M059J (cell line): ENCODE measurements at places on chromosomes 11 and 22.
A peak's percentile ranks its signal among the peaks of the same experiment; 100 is the strongest.

DNA sequence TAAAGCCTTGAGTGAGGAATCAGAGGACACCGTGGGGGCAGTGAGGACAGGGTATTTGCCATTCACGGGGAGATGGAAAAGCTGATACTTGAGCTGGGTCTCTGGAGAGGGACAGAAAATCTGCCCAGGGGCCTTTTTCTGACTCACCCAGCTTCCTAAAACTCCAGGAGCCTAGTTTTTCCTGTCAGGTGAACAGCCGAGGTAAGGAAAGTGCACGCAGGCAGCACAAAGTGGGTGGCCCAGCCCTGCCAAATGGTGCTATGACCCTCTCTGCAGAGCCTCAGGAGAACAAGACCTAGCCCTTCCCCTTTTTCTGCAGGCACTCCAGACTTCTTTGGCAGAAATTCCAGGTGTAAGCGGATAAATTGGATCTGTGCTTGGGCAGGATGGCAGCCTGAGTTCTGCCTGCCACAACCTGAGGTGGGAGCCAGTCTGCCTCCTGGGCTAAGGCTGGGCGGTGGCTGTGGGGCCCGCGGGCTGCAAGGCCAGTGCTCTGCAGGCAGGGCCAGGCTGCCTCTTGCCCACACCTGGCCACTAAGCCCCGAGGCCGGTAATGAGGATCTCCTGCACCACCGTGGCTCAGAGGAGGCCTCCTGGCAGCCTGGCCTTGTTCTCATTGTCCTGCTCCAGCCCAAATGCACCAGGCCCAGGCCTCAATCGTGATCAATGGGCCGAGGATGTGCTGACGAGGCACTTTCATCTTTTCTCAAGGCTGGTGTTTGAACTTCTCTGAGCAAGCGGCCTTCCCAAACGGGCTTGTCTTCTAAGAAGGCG is 72.9 kb upstream of the LMO1 start:
- peak; percentile 36 for DNase-seq

GRCh38 chr11:126157326-126158030 is 54.0 kb downstream of the RPUSD4 start:
- DNase-seq = no peak

DNA sequence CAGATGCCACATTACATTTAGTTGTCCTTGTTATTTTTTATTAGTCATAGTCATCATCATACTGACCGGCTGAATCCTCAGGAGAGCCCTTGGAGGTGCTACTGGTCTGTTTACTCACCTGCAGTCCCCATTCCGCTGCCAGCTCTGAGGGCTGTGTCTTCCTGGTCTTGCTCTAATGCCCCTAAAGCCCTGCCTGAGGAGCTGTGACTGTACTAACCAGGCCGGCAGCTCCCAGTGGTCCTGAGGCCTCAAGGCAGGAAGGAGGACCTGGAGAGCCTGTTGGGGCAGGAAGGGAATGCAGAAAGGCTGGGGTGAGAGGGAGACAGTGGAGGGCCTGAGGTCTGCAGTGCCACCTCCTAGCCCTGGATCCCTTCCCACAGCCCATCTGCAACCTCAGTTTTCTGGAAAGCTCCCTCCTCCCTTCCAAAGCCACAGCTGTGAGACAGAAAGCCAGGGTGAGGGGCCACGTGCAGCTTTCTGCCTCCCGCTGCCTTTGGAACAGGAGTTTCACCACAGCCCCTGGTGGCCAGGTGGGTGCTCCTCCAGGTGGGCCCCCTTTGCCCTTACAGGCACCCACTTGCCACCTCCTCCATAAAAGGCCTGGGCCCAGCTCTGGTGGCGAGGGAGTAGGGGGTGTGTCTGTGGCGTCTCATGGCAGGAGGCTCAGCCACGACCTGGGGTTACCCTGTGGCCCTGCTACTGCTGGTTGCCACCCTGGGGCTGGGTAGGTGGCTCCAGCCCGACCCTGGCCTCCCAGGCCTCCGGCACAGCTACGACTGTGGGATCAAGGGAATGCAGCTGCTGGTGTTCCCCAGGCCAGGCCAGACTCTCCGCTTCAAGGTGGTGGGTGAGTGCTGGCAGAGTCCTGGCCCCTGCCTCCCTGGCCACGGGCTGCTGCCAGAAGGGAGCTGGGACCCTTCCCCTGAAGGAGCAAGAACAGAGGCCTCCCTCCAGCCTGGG is at the start of gene ZP1:
ZP1 (plus strand) TSS at position 632 of the 960 bp plus-strand sequence; CDS start at position 652, 20 bp downstream.
- no peak for DNase-seq

DNA sequence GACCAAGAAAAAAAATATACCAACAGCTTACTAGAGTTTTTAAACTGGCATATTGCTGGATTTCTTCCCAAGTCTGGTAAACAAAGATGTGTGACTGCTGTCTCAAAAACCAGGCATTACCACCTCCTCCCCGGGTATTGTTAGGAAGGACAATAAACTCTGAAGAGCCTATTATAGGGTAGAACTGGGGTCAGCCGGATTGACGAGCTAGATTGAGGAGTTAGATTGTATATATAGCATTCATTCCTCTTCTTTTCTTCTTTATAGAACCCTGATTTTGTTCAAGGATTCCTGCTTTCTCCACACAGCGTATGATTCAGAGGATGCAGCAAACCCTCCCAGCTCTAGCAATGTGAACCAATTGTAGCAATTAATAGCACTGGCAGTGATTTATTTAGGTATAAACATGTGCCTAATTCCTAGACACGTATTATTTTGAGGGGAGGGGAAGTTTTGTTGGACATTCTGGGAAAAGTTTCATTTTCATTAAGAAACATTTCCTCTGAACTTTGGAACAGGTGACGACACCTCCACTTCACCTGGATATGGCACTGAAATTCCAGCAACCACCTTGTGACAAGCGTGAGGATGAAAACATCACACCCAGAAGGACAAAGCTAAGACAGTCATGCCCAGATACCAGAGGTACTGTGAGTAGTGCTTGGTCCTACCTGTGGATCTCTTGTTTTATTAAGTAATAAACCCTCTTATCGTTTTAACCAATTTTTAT is 679.4 kb upstream of the KIRREL3 start:
- no peak for DNase-seq

DNA sequence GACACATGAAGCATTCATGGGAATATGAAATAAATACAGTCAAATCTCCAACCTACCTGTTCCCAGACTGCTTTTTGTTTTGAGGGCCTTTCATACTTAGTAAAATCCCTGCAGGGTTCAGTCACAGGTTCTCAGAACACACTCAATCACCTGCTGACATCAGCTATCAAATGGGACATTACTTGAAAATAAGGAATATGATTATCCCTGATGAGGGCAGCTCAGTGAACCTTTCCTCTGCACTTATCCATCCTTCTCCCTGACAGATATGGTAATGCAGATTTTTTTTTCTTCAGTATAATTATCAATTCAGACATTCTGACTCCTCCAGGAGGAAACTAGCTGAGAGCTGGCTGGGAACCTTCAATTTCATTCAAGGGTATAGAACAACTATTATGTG is 1127.4 kb upstream of the CCDC90B start:
- no peak for DNase-seq

GRCh38 chr11:104033134-104033533 is 3.3 kb upstream of the DDI1 start:
- DNase-seq = peak; percentile 88

DNA sequence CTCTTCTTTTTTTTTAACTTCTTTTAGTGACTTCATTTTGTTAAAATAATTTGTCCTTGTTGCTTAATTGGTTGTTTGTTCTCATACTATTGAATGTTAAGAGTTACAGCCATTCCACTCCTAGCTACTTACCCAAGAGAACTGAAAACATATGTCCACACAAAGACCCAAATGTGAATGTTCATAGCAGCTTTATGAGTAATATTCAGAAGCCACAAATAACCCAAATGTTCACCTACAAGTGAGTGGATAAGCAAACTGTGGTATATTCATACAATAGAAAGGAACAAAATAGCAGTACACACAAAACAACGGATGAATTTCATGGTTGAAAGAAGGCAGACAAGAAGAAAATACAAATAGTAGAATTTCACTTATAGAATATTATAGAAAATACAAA is 1.4 kb upstream of the OR4D11 start:
- DNase-seq = no peak

DNA sequence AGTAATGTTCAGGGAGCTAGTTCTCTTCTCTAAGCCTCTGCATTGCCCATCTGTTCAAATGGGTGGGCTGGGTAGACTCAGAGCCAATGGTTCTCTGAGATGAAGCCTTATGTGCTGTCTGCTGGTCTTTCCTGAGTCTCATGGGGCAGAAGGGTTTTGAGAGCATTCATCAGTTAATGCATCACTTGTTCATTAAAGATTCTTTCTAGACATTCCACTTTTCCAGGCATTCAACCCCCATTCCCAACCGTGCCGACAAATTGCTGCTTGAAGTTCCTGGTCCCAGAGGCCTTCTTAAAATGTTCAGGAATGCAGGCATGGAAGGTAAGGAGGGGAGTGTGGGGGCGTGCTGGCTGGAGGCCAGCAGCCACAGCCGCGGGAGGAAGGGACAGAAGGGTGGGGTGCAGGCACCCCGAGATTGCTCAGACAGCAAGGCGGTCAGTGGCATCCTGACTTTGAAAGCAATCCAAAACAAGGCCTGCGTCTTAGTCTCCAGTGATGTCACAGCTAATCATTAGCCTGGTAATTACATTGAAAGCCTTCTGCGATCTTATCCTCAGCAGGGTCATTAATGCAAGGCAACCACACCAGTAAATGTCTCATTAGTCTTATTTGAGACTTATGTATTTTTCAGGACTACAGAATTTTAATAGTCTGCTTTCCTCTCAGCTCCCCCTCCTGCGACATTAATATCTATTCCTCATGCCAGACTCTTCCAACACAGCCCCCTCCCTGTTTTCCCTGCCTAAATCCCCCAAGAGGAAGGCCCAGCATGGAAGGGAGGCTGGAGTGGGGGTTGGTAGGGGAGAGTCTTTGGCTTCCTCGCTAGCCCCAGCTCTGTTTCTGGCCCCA is 328.8 kb downstream of the MIAT start:
- no peak for DNase-seq

GRCh38 chr11:67441098-67441563 is 2.1 kb downstream of the CORO1B start:
- no peak for DNase-seq
